ENCODE measurements at places on chromosomes 3 and 15. TPM values are rescaled to one million over a fixed set of nuclear protein-coding genes. Genes with fewer than 3 reads are reported as not detected.
A peak's percentile ranks its signal among the peaks of the same experiment; 100 is the strongest.

DNA sequence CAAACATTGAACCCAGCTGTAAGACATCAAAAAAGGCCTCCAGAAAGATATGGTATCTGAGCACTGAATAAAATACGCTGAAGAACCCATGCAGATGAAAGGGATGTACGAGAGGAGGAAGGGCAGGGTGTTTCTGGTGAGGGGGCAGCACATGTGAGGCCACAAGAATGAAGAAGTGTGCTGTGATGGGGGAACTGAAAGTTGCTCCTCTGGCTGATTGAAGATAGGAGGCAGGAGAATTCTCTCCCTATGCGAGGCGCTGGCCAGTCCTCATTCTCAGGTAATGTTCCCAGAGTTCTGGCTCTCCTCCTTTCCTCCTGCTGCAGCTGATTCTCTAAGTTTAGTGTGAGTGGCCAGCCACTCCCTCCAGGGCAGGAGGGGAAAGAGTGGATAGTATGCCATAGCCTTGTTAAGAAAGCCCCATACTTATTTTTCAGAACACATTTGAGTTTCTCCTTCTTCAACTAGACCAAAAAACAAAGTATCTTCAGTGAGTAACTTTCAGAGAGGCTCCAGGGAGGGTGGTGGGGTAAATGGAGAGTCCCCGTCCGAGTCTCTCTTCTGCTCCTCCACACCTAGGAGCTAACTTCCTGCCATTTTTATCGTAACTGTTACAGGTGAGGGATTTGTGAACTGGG lies 26.9 kb upstream of the MYO1E start:
- no peak for DNase-seq

DNA sequence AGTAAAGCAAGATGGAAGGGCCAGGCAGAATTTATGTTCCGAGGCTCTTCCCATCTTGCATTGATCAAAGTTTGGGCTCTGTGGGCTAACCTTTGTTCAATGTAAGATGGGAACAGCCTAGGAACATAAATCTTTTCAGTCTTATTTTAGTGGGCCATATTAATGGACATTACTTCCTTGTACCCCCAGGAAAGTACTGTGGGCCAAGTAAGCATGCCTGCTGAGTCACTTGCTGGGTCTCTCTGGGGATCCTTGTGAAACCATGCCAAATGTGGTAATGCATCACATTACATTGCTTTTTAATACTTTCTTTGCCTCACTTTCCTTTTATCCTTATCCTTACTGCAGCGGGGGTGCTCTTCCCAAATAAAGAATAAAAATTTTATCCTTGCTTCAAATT lies 349.5 kb upstream of the POU1F1 start:
- no peak for DNase-seq

- no peak for DNase-seq
These were observed 150.9 kb upstream of the ATP10A start for GRCh38 chr15:26013981-26014380.

- DNase-seq, result no peak
These were observed 329.3 kb downstream of the TBL1XR1 start for GRCh38 chr3:176867681-176868663.

DNA sequence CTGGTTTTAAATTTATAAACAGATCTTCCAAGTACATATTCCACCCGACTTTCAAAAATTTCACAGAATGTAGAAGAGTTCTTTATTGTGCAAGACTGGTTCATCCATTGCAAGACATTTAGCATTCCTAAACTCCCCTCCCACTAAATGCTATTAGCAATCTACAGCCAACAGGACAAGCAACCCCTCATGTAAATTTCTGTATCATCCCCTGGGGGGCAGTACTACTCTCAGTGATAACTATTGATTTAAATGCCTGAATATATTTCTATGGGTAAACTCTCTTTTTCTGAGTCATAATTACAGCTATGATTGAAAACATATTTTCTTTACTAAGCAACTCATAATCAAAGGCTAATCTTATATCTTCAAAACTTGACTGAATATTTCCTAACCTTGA lies 10.7 kb upstream of the SLC15A2 start:
- DNase-seq, result no peak

DNA sequence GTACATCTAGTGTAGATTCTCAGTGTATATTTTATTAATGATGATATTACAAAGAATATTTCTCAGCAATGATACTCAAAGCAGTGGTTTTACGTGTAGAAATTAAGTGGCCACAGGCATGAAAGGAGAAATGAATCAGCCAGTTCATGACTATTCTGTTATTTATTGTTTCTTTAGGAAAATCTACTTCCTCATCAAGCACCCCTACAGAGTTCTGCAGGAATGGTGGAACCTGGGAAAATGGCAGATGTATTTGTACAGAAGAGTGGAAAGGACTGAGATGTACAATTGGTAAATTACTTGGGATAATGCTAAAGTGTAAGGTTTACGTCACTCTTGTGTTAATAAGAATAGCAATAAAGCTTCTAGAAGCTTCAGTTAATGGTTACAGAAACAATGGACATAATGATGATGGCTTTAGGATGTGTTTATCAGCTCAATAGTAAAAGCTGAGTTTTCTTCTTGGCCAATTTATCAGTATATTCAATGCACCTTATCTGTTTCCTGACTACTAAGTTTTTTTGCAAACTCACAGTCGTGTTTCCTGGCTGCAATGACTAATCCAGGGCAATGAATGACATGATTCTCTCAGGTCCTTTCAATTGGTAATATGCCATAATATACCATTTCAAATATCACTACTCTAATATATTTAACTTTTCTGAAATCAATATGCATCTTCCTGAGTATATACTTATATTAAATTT lies 20.2 kb downstream of the ADGRG7 start:
- DNase-seq, result no peak

GRCh38 chr3:78274475-78275065 lies 1234.7 kb downstream of the ROBO2 start:
- no peak for DNase-seq

GRCh38 chr3:117695321-117695720 lies 985.7 kb downstream of the TUSC7 start:
- no peak for DNase-seq

DNA sequence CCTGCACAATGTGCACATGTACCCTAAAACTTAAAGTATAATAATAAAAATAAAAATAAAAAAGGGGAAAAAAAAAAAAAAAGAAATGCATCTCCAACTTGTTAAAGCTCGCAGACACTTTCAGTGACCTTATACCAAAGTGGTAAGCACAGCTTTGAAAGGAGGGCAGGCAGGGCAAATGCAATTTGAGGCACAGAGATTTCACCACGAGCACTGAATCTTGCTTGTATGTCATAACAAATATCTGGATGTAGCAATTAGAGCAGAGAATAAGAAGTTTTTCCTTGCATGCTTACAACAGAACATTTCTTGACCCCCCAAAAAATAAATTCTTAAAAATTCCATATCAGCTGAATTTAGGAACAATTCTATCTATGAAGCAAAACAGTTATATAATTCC lies 66.5 kb downstream of the FBN1 start:
- DNase-seq, result no peak

DNA sequence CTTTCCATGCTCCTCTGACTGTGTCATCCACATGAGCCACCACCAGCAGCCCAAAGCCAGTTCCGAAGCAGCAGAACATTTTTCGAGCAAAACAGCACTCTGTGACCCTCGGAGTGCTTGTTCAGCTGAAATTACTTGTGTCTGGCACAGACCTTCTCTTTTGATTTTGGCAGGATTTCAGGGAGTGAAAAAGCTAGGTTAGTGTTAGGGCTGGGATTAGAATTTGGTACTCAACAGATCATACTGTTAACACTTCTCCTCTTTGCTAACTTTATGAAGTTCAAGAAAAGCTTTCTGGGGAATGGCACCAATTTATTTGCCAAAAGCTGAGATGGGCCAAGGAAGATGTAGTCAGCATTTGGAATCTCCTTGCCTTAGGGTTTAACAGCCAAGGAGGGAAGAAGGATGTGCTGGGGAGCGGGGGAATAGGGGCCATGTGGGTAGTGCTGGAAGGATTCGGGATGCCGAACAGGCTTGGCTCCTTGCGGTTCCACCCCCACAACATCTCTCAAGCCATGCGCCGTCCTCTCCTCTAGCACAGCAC lies 55.1 kb upstream of the TRA2B start:
- DNase-seq, result no peak

GRCh38 chr3:186953011-186953487 lies 22.7 kb downstream of the ST6GAL1 start:
- DNase-seq, result no peak

- DNase-seq, result no peak
These were observed 195.8 kb upstream of the GPR149 start for GRCh38 chr3:154625756-154626155.

GRCh38 chr15:23857028-23857641 lies 170.0 kb upstream of the NDN start:
- DNase-seq, result no peak

GRCh38 chr3:193863657-193864357 lies 270.8 kb downstream of the OPA1 start:
- DNase-seq, result no peak

- no peak for DNase-seq
These were observed 88.6 kb upstream of the ADAMTS17 start for GRCh38 chr15:100430411-100430810.

DNA sequence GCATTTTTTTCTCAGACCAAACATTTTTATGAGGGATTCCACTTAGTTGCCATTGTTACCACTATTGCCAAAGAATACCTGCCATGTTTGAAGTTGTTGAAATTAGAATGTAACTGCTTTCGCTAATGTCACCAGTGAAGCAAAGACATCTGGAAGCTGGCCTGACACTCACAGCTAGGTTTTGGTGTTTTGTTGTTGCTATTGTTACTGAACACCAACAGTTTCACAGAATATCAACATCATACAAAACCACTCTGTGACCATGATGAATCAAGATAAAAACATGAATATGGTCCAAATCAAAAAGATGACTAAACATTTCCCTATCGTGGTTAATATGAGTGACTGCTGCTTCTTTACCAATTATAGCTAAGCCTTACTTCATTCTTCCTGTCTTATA lies 6.9 kb upstream of the CFAP20DC start:
- DNase-seq, result no peak

GRCh38 chr15:88337993-88338392 lies 81.5 kb upstream of the NTRK3 start:
- no peak for DNase-seq

DNA sequence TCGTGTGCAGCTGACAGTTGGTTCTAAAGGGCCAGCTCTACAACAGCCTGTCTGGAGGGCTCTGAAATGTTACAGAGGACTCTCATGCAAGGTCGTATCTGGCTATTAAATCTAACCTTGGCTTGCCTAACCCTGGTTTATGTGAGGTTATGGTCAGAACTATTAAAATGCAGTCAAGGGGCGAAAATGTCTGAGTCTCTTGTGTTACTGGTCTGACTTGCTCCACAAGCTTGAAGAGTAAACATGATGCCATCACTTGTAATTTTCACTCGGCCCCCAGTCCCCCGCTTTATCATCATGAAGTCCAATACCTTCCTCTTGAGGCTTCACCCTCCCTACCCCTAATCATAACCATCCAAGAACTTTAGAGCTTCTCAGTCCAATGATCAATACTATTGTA lies 9.4 kb downstream of the ENTPD3 start:
- DNase-seq, result no peak

DNA sequence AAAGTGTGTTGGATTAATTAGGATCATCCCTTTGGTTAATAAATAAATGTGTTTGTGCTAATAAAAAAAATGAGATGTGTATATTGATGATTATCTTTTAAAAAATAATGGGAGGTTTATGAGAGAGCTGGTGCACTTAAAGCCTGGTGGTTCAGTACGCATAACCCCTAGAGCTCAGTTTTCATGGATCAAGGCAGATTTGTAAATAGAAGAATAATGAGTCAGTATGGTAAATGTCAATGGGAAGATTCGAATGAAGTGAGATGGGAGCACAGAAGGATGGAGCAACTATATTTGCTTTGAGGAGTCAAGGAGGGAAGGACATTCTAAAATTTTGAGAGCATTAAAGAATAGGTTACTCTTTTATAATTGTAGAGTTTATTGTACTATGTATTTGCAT lies 35.4 kb downstream of the AKAP13 start:
- DNase-seq, result no peak

GRCh38 chr3:157487339-157487738 lies 15.9 kb downstream of the VEPH1 start:
- no peak for DNase-seq

- no peak for DNase-seq
These were observed 50.7 kb downstream of the XYLB start for GRCh38 chr3:38397320-38397719.

DNA sequence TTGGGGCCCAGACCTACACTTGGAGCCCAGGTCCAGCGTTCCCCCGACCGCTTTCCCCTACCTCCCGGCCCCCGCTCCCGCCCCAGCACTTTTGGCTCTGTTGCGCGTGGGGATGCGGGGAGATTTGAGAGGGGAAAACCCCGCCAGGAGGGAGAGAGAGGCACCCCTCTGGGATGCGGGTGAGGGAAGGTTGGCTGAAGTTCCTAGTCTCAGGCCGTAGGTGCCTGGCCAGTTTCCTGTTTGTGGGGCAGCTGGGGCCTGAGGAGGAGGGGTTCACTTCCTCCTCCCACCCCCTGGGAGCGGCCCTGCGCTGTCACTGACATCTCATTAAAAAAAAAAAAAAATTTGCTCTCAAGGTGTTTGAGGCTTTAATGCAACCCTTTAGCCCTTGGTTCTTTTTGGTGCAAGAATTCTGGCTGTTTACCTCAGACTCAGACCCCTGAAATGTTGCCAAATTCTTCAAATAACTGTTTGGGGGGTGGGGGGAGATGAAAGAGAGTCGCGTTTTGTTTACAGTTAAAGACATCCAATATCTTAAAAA lies 2.6 kb downstream of the FAM43A start:
- no peak for DNase-seq

- DNase-seq, result no peak
These were observed 129.7 kb downstream of the NR2E3 start for GRCh38 chr15:71939981-71940588.

DNA sequence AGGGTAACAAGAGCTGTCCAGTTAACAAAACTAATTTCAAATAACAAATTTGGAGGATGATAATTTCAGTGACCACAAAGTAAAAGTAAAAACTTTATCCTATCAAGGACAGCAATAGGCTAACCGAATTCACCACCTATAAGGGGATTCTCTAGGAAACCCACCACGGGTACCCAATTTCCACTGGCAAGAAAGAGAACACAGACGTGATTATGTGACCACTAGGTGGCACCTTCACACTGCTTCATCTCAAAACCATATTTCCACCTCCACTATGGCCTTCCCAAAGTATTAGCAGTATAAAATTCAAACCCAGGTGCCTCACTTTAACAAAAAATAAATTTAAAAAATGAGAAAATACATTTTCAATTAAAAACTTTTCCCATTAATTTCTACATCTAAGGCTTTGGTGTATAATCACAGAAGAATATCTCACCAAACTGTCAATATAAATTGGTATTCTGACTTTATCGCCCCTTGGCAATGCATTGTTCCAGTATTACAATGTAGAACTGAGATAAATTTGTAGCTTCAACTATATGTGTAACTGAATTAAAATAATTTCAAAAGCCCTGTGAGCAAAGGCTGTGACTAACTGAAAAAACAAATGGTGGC lies 96.5 kb downstream of the FSIP1 start:
- peak; percentile 0 for DNase-seq

ST3GAL6 gene
- total RNA-seq, result not detected

IL5RA gene
- total RNA-seq, result 0.73 TPM

MYO5C gene
- total RNA-seq, result 0.38 TPM

FGF7 gene
- total RNA-seq, result 0.20 TPM

ISL2 gene
- not detected for total RNA-seq

VGLL4 gene
- 24.7 TPM for total RNA-seq

KNG1 gene
- 0.30 TPM for total RNA-seq

ABCC5 gene
- 17.6 TPM for total RNA-seq

EIF4E3 gene
- total RNA-seq, result 61.5 TPM

All from T-cell (primary cell).